ENCODE measurements at places on chromosomes 12 and 14.

- no peak for DNase-seq
These were observed 1.3 kb downstream of the R3HDM2 start for GRCh38 chr12:57429473-57430111.

DNA sequence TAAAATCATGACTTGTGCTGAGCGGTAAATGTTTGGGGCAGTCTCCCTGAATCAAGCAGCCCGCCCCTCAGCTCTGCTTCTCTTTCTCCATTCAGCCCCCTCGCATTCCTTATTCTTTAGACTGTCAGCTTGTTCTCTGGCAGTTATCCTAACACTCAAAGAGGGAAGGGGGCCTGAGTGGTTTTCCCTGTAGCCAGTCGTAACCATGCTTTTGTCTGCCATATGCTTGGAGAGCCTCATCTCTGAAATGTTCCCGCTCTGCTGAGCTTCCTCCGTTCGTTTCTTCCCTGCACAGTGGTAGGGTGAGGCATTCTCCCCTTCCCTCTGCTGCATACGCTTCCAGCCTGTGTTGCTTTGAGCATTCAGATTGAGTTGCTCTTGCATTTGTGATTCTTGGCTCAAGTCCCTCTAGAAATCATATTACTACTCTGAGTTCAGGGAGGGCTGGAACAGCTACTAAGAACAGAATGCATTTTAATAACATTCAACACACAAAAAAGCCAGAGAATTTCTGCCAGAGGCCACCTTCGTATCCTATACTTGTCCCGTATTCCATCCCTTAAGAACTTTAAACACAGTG is 119.7 kb downstream of the FBXL14 start:
- DNase-seq = no peak

- DNase-seq = no peak
These were observed 21.9 kb upstream of the MAP1LC3B2 start for GRCh38 chr12:116537101-116537904.

GRCh38 chr14:67883717-67884116 is 64.1 kb downstream of the RAD51B start:
- no peak for DNase-seq

- DNase-seq = no peak
These were observed 212.6 kb downstream of the PCNX1 start for GRCh38 chr14:71119832-71120231.

- no peak for DNase-seq
These were observed 229.6 kb downstream of the BCAT1 start for GRCh38 chr12:24719293-24719721.

DNA sequence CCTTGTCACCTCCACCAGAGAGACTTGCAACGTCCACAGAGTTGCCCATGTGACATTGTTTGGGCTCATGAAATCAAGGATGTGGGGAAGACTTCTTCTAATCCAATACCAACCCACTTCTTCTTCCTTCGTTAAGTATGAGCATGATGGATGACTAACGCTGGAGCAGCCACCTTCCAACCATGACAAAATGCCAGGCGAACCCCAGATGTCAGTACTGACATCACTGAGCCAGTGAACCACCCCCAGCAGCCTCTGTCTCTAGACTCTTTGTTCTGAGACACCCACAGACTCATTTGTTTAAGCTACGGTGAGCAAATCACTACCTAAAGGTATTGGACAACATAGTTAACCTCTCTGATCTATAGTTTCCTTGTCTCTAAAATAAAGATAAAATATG is 123.7 kb downstream of the GRIN2B start:
- no peak for DNase-seq

GRCh38 chr12:67645601-67646000 is 2.9 kb upstream of the DYRK2 start:
- DNase-seq = no peak

DNA sequence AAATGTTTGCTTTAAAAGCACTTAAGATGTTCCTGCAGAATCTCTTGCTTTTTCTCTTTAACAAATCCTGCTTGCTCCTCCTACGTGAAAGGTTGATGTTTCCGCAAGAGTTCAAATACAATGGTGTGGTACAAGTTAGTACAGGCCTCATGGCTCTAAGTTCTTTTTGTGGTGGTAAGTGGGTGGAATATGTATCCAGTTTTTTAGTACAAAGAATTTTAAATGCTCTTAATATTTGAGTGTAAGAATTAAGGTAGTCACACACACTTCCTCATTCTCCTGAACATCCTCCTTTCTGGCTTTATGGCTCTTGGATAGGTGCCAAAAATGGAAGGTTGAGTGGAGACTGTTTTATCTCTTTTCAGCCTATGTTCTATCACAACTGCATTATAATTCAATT is 1.8 kb downstream of the OTOGL start:
- DNase-seq = no peak

GRCh38 chr14:64891839-64892375 is 12.2 kb upstream of the SPTB start:
- DNase-seq = no peak

DNA sequence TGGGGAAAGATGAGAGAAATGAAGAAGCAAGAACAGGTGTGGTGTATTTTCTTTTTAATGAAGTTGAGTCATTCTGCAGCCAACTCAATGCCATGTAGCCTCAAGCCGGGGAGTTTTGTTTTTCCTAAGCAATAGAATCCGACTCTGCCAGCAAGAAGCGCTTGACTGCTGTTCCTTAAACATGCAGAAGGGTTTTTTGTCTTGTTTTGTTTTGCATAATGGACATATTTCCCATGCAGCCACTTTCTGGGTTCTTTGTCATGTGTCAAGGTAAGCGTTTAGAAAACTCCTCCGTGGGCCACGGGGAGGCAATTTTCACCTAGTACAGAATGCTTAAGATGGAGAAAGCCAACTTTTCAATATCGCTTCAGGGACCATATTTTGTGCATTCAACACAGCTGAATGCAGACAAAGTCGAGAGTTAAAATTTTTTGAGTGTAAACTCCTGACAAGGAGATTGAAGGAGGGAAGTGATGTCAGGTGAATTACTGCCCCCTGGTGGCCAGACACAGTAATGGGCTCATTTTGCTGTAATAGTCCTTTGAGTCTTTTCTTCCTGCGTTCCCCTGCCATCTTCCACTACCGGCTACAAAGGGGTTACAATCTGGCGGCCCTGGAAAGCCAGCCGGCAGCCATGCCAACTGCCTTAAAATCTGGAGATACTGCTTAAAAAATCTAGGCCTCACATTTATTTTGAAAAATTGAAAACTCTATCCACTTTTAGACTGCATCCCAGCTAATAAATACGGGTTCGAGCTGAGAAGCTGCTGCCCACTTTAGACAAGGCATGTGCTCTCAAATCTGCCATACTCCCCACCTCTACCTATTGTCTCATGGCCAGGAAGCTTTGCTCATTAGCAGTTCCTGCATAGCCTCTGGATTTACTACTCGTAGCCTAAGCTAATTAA is 3.2 kb upstream of the FICD start:
- peak; percentile 56 for DNase-seq

- DNase-seq = no peak
These were observed 38.9 kb upstream of the PPP1R12A start for GRCh38 chr12:79973801-79974200.

- DNase-seq = no peak
These were observed 213.9 kb downstream of the SLC15A4 start for GRCh38 chr12:128609861-128610260.

DNA sequence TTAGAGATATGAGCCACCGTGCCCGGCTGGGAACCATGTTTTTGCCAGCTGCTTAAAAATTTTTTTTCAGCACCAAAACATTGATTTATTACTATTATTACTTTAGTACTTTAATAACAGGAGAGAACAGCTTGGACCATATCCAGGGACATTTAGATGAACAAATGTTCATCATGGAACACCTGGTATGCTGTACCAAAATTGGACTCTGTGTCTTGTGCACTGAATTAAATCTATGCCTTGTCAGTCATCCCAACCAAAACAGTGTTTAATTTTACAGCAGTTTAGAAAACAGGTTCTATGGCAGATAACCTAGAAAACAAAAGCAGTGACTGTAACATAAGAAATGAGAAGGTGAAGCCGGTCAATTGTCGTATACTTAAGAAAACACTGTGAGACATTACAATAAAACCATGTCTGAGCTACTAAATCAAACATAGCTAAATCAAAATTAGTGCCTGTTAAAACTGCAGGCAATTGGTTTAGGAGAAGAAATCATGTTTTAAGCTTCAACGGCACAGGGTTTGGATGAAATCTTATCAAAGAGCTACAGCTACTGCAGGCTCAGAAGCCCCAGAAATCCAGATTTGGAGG is 58.2 kb upstream of the PYGL start:
- DNase-seq = no peak

DNA sequence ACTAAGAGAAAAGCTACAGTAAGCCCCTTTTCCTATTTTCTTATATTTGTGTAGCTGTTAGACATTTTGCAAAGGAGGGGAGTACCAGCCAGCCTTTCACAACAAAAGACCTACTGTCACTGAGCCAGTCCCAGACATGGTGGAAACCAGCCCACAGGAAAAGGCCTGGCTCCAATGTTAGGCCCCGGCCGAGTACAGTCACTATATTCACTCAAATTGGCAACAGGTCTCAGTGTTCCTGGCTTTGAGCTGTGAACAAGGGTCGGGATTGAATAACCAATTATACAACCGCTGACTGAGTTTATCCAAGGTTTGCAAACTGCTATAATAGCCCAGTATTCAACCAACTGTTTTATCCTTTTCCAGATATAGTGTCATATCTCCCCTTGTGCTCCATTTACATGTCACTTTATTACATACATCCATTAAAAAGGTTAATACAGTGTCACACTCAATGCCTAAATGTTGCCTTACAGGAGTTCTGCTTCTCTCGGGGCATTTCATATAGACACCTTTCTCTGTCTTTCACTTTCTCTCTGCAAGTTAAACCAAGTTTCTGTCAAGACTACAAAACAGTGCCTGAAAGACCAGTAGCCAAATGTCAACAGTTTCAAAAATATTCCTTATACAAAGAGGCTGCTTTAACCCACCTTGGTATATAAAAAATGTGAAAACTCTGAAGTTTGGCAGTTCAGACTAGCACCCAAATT is 178.1 kb downstream of the SOX5 start:
- DNase-seq = no peak

- no peak for DNase-seq
These were observed 230.1 kb downstream of the ANO6 start for GRCh38 chr12:45446013-45446412.

DNA sequence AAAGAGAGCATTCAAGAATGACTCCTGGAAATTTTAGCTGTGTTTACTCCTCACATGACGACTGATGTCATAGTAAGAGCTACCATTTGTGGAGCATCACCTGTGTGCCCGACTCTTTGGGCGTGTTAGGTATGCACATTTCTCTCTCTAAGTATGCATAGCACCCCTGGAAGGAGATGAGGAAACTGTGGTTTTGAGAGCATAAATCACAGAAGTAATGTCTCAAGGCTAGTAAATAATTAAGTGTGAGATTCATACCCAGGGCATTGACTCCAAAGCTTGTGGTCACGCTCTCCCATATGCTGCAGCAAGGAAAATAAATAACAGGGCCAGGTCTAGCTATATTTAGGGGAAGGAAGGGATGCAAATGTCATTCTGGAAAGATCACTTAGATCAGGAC is 216.1 kb downstream of the SLC15A4 start:
- no peak for DNase-seq

DNA sequence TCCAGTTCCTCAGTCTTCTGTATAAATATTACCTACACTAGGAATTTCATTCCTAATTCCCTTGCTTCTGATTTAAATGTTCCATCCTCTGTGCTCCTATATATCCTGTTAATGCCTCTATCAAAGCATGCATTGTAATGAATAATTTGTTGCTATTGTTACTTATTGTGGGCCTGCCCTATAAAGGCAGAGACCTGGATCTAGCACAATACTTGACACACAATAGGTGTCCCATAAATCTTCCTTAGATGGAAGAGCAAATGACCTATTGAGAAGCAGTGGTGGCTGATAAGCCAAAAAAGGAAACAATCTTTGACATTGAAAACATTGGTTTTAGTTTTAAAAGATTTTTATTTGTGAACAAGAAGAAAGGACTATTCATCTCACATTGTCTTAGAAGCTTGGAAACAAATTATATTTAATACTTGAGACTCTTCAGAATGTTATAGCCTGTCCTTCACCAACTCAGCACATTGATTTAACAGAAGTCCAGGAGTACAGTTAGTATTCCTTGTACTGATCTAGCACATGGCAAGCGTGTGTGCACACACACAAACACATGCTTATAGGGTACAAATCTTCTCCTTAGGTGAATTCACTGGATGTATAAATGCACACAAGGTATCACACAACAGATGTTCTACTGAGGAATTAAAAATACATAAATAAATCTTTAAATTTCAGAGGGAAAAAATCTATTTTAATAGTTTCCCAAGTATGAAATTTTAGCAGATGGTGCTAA is 135.9 kb downstream of the DUSP6 start:
- no peak for DNase-seq

- DNase-seq = no peak
These were observed 49.4 kb downstream of the DGLUCY start for GRCh38 chr14:91163316-91163715.

DNA sequence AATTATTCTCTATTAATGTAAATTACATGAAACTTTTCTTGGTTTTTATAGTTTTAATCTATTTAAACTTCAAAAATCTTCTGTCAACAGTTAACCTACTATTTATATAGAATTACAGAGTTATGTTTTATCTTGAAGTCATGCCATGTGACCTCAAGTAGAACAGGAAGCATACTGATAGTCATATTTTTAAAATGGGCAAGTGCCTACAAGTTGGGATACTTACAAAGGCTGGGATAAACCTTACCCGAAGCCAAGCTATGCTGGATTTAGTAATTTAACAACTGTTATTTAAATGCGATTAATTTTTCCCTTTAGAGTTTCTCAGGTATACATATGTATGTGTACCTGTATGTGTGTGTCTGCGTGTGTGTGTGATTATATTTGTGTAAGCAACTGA is 266.9 kb downstream of the RASSF9 start:
- DNase-seq = no peak

DNA sequence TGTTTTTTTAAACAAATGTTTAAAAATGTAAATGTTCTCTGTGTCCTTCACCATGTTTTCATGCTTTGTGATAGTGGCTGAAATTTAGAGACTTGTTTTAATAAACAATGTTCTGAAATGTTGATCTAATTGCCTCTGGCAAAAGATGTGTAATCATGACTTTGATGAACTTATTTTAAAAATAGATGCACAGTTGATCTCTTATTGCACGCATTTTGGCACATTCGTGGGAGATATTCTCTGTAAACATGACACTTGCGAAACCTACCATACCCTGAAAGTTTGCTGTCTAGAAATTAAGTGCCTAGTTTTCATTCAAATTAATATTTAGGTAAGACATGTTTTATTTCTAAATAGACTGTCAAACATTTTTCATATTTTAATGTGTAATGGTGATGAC is 119.7 kb upstream of the DNM1L start:
- no peak for DNase-seq

GRCh38 chr14:23308721-23309445 is 2.2 kb downstream of the BCL2L2 start:
- DNase-seq = no peak

DNA sequence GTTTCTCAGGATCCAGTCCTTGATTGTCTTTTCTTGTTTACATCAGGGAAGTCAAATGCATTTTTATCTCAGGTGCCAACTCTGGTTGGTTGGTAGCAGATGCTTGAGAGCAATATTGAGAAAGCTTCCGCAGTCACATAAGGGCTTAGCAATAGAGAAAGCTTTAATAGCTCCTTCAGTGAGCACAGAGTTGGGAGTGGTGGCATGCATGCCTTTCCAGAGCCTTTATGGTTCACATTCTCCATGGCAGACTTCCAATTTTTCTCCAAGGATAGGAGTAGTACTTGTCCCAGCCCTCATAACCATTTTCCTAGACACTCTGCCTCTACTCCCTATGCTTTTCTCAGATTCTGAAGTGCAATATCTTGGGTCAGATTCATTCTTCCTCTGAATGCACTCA is 280.4 kb downstream of the AEBP2 start:
- DNase-seq = no peak

- no peak for DNase-seq
These were observed 527.0 kb upstream of the ATP2B1 start for GRCh38 chr12:90235642-90236041.
